KG1 (cell line): ENCODE measurements at places on chromosomes 16 and 17.

- DNase-seq = no peak
Measured at GRCh38 chr16:11350921-11351335, 5.7 kb downstream of the RMI2 start.

DNA sequence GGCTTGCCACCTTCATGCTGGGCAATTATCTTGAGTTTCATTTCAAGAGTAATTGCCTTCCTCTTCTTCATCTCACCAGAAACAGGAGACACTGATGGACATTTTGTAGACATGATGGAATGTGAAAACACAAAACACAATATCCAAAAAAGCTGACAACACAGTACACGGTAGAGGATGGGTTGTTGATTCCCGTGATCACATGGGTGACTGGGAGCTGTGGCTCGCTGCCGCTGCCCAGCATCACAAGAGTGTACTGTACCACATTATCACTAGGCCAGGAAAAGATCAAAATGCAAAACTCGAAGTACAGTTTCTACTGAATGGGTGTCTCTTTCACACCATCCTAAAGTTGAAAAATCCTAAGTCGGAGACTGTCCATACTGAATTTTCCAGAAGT is 7.4 kb downstream of the PTRH2 start:
- no peak for DNase-seq

GRCh38 chr17:42989726-42990652 is 8.2 kb upstream of the RPL27 start:
- DNase-seq = no peak

GRCh38 chr16:8717892-8718415 is 43.5 kb downstream of the ABAT start:
- no peak for DNase-seq

DNA sequence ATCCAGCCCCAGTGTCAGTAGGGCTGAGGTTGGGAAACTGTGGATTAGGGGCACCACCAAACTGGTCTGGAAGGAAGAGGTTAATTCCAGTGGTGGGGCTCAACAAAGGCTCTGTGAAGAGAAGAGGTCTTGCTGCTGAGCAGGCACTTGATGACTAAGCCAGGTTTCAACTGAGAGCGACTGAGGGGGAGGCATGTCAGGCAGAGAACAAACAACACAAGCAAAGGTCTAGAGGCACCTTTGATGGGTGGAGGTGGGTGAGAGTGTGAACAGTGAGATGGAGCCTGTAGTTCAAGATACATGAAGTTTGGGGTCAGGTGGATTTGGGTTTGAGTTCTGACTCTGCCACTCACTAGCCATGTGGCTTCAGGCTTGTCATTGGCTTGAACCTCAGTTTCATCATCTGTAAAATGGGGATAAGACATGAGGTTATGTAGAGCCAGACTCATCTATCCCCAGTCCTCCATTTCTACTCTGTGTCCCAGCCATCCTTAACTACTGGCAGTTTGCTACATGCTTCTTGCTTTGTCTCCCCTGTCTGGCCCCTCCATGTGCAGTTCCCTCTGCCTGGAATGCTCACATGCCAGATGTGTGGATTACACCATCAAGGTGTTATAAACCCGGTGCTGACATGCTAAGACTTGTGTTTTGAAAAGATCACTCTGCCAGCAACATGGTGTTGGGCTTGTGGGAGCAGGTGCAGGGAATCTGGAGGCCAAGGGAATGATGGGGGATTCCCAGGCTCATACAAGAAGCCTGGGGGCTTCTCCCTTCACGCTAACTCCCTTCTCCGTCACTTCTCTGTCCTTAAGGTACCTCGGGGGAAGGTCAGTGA is 3.0 kb upstream of the RMI2 start:
- no peak for DNase-seq

- no peak for DNase-seq
Measured at GRCh38 chr16:69031877-69032301, 73.6 kb upstream of the HAS3 start.
